ENCODE measurements at places on chromosomes 3 and 15. TPM values are rescaled to one million over a fixed set of nuclear protein-coding genes. Genes with fewer than 3 reads are reported as not detected.
A peak's percentile ranks its signal among the peaks of the same experiment; 100 is the strongest.

NUSAP1 gene
- polyA plus RNA-seq, result 3.4 TPM

- H3K4me1 ChIP-seq, result peaks cover 57% of the 10 kb centered on the region
- no peak overlapping the region for H3K4me3 ChIP-seq
- H3K36me3 ChIP-seq, result no peaks in the 10 kb centered on the region
- peaks cover 18% of the 10 kb centered on the region for H3K27me3 ChIP-seq
- peak overlapping the region; percentile 96 for H3K27ac ChIP-seq
- no peak for DNase-seq
Observed at GRCh38 chr15:96355568-96356187, 25.2 kb downstream of the NR2F2 start.

DNA sequence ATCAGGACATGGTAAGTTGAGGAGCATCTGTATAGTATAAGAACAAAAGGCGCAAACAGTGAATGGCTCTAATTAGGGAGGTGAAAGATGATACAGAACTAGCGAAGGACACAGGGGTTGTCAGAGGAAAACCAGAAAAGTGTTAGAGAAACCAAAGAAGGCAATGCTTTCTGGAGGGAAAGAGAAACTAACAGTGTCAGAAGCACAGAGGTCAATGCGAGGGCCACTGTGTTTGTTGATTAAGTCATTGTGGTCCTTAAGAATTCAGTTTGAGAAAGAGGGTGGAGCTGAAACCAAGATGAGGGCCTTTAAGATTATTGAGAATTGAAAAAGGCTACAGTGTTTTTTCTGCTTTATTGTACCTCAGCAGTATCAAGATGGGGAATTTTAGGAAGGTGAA is 28.8 kb downstream of the ATG7 start:
- no peak overlapping the region for H3K4me3 ChIP-seq
- DNase-seq, result peak; percentile 32
- H3K27me3 ChIP-seq, result no peaks in the 10 kb centered on the region
- H3K4me1 ChIP-seq, result no peaks in the 10 kb centered on the region
- no peak overlapping the region for H3K27ac ChIP-seq

- peaks cover 4% of the 10 kb centered on the region for H3K4me1 ChIP-seq
- H3K36me3 ChIP-seq, result no peaks in the 10 kb centered on the region
- DNase-seq, result no peak
- H3K27me3 ChIP-seq, result no peaks in the 10 kb centered on the region
- no peak overlapping the region for H3K27ac ChIP-seq
- H3K4me3 ChIP-seq, result no peak overlapping the region
Observed at GRCh38 chr15:48084759-48085590, 35.8 kb upstream of the SLC24A5 start.

DNA sequence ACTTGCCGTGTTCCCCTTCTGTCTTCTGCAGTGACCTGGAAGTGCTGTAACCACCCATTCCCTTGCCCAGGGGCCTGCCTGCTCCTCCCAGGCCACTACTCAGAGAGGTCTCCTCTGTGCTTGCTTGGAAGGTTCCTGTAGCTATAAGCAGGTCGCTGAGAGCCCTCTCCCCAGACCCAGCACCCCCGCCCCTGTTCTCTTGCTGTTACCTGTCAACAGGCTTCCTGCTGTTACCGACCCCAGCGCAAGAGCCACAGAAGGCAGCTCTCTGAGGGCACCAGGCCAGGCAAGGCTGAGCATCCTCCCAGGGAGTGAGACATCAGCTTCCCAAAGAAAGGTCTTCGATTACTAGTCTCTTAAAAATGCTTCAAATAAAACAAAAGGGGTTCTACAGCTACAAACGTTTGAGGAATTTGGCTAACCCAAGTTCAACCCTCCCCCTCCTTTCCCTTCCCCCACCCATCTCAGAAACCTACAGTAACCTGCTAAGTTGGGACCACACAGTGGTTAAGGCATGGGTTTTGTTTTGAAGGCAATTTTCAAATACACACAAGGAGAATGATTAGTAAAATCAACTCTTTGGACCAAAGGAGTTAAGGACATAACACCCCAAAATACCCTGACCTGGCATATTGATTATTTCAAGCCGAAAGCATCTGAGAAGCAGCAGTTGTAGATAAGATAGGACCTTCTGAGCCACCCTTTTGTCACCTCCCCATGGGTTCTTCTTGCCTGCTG is 74.9 kb upstream of the MFGE8 start:
- no peaks in the 10 kb centered on the region for H3K36me3 ChIP-seq
- H3K27ac ChIP-seq, result no peak overlapping the region
- no peak for DNase-seq
- no peak overlapping the region for H3K4me3 ChIP-seq

NOX5 gene
- under 0.01 TPM for polyA plus RNA-seq

DNA sequence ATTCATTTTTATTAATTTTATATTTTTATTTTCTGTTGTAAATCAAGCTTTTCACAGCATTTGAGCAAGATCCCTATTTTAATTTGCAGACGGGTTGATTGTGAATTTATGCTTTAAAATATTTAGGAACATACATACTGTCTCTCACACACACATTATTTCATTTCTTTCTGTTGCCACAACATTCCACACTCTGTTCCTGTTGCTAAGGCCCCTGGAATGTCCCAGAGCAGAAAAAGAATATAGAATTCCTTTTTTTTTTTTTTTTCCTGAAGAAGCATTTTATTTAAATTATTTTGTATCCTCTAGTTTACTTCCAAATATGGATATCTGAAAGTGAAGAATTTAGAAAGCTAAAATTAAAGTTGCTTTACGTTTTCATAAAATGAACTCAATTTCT is 36.8 kb upstream of the SCAANT1 start:
- no peak overlapping the region for H3K27ac ChIP-seq
- H3K4me1 ChIP-seq, result peaks cover 73% of the 10 kb centered on the region
- H3K27me3 ChIP-seq, result no peaks in the 10 kb centered on the region

DNA sequence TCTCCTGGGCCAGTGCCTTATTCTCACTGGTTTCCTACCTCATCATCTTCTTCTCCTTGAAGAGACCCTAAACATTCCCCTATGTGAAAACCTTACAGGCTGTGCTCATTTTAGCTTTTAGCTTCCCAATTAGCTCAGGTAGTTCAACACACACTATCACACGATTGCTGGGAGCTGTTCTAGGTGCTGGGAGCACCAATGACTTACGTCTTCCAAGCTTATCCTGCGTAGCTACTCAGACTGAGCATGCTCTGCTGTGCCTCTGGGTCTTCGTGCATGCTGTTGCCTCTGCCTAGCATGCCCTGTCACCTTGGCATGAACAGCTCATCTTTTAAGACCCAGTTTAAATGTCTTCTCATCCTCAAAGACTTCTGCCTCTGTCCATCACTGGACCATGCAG is 55.7 kb upstream of the APEH start:
- H3K4me1 ChIP-seq, result no peaks in the 10 kb centered on the region
- no peaks in the 10 kb centered on the region for H3K36me3 ChIP-seq
- DNase-seq, result no peak
- H3K4me3 ChIP-seq, result no peak overlapping the region

DNA sequence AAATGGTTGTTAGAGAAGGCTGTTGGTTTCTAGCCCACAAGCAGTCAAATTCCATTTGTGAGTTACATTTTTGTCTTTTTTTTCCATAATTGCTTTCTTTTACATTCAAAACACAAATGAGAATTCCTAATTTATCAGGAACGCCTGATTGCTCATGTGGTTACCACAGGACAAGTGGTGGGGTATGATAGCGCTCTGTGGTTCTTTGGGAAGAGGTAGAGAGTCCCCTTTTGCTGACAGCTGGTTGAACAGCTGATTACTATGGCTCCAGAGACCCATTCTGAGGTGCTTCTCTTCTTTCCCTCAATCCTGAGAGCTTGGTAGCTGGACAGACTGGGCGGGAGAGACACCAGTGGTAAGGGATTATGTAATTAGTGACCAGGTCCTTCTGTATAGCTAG is 24.4 kb downstream of the CNOT10 start:
- no peak for DNase-seq
- peaks cover 9% of the 10 kb centered on the region for H3K36me3 ChIP-seq
- H3K27ac ChIP-seq, result no peak overlapping the region
- H3K4me1 ChIP-seq, result peaks cover 22% of the 10 kb centered on the region

GRCh38 chr3:160735826-160736225 is 20.2 kb upstream of the PPM1L start:
- no peak overlapping the region for H3K27ac ChIP-seq
- H3K4me3 ChIP-seq, result no peak overlapping the region
- no peaks in the 10 kb centered on the region for H3K27me3 ChIP-seq
- no peak for DNase-seq
- no peaks in the 10 kb centered on the region for H3K36me3 ChIP-seq

DNA sequence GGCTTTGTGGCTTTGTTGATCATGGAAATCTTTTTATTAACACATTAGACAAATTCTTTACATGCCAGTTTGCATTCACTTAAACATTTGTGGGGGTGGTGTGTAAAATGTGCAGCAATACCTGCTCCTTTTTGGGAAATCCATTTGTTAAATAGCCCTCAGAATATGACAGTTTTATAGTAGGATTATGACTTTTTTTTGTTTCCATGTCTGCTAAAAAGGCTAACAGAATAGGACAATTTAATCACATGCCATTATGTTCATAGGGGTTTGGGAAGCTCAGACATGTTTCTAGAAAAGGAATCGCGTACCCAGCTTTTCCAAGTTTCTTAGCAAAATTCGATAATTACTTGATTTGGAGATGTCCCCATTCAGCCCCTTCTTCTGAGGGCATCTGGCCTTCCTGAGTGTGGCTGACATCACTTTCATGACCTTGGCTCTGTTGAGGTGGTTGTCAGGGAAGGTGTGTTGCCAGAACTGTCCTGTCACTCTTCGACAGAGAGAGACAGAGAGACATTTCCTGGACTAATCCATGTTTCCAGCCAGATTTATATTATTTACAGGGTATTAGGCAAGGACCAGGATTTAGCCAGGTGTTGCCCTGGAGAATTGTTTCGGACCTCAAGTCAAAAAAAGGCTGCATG is 126.4 kb downstream of the PTPRG start:
- DNase-seq, result no peak
- peaks cover 16% of the 10 kb centered on the region for H3K4me1 ChIP-seq
- no peaks in the 10 kb centered on the region for H3K27me3 ChIP-seq
- no peak overlapping the region for H3K4me3 ChIP-seq
- H3K36me3 ChIP-seq, result no peaks in the 10 kb centered on the region

DNA sequence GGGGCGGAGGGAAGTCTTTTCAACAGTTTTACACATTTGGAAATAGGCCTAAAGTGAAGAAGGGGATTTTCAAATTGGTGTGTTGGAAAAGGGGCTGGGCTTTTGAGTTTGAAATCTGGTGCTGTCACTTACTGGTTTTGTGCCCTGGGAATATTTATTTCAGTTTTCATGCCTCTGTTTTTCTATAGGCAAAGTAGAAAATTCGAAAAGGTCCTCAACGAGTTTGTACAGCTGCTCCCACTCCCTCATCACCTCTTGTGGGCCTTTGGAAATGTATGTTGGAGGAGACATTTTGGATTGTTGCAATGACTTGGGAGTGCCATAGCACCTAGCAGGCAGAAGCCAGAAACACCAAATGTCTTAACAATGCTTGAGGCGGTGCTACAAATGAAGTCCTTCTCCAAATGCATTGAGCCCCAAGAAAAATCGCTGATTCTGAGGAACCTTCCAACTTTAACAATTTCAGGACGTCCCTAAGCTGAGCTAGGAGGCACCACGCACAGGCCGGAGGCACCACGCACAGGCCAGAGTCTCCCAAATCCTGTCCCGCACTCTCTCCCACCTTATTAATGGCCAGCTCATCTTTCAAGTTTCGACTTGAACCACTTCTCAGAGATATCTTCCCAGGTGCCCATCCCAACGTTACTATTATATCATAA is 639 bp upstream of the POLR2M start:
- no peaks in the 10 kb centered on the region for H3K36me3 ChIP-seq
- H3K27ac ChIP-seq, result peak overlapping the region; percentile 94
- H3K4me1 ChIP-seq, result peaks cover 21% of the 10 kb centered on the region
- no peaks in the 10 kb centered on the region for H3K27me3 ChIP-seq
- no peak for DNase-seq

GRCh38 chr3:11220230-11220629 is 52.0 kb upstream of the ATG7 start:
- DNase-seq, result no peak
- no peak overlapping the region for H3K27ac ChIP-seq
- H3K36me3 ChIP-seq, result no peaks in the 10 kb centered on the region
- no peak overlapping the region for H3K4me3 ChIP-seq
- no peaks in the 10 kb centered on the region for H3K27me3 ChIP-seq

DNA sequence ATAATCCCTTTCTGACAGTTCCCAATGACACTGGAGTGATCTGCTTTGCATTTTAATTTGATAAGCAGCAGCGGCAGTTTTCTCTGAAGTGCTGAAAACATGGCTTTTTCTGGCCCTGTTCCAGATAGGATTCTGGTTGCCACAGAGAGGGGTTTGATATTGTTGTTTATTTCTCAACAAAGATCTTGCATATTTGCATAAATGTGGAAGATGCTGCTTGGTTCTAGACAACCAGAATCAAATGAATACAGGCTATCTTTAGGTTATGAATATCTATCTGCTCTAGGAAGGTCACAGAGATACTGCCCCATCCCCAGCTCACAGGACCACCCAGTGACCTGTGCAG is 137.1 kb downstream of the ZNF609 start:
- H3K36me3 ChIP-seq, result no peaks in the 10 kb centered on the region
- H3K27me3 ChIP-seq, result no peaks in the 10 kb centered on the region
- no peak for DNase-seq

UPK1B gene
- polyA plus RNA-seq, result 0.46 TPM

SRGAP3 gene
- polyA plus RNA-seq, result 2.6 TPM
